ENCODE measurements at places on chromosomes 2 and 18.

- peak; percentile 47 for DNase-seq
These were observed 11.1 kb downstream of the COLEC12 start for GRCh38 chr18:489244-490023.

DNA sequence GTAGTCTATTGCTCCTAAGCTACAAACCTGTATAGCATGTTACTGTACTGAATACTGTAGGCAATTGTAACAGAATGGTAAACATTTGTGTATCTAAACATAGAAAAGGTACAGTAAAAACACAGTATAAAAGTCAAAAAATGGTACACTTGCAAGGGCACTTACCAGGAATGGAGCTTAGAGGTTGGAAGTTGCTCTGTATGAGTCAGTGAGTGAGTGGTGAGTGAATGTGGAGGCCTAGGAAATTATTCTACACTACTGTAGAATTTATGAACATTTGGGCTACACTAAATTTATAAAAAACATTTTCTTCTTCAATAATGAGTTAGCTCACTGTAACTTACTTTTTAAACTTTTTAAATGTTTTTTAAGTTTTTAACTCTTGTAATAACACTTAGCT, 19.0 kb downstream of the NABP1 start:
- DNase-seq = peak; percentile 56

DNA sequence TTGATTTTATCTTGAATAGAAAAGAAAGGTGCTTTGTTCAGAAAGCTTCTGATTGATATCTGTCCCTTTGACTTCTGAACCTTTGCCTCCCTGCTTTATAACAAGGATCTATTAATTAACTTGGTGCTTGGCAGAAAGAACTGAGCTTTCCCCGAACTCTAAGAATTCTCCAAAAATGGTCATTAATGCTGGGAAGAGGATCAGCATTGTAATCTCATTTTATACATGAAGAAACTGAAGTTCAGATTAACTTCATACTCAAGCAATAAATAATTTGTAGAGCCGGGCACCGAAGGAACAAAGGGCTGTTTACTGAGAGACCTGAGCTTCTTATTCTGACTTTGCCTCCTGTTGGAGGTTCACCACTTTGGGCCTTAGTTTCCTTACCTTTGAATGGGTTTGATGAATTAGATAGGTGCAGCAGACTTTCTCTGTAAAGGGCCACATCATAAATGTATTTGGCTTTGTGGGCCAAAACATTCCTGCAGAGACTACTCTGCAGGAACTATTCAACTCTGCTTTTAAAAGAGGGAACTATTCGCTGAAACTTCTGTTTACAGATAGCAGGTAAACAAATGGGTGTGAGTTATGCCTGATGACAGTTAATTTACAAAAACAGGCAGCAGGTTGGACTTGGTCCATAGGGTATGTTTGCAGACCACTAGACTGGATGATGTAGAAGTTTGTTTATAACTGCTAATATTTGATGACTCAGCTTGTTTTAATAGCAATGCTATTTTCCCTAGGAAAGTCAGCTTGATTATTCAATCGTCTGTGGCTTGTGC, 272.9 kb downstream of the TGIF1 start:
- DNase-seq = no peak

GRCh38 chr2:223641082-223641481, 38.9 kb upstream of the SCG2 start:
- no peak for DNase-seq

DNA sequence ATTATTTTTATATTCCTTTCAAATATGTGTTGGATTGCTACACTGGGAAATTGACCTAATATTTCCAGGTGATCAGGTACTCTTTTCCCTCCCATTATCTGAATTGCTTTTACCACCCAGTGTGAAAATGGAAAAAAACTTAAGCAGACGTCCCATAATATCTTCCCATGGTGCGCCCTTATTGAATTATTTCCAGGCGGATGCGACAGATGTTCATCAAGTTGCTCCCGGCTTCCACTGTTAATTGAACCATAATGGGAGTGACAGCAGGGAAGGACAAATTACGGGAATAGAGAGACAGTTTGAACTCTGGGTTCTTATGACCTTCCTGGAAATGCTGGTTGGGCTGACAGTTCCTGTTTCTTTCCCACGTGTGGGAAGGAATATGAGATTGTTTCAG, 93.3 kb downstream of the THSD7B start:
- DNase-seq = no peak

DNA sequence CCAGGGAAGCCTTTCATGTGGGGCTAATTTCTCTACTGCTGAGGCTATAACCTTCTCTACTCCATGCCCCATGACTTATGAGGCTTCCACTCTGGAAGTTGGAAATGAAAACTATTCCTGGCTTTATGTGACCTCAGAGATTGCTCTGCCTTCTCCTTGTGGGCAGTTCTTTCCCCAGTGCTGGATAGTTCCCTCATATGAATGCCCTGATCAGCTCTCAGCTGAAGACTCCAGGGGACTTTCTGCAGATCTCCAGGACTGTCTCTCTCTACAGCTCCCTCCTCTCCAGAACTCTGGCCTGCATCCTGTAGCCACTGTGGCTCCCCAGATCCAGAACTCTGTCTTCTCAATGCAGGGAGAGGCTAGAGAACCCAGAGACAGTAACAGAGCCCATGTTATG, 235.1 kb downstream of the SEPTIN10 start:
- no peak for DNase-seq

DNA sequence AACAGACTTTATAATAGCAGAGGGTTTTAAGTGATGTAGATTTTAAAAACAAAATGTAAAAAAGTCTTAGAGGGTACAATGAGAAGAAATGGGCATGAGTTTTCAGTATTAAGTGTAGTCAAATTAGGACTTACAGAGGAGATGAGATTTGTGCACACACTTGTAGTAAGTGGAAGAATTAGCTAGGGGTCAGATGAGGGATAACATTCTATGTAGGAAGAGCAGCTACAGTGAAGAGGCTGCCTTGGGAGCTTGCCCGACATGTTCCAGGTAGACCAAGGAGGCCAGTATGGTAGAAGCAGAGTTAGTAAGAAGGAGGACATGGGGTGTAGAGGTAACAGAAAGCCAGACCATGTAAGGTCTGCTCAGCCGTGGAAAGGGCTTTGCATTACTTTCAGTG, 189.2 kb upstream of the DSEL start:
- peak; percentile 34 for DNase-seq

GRCh38 chr2:138500592-138501424, 762 bp upstream of the SPOPL start:
- no peak for DNase-seq

DNA sequence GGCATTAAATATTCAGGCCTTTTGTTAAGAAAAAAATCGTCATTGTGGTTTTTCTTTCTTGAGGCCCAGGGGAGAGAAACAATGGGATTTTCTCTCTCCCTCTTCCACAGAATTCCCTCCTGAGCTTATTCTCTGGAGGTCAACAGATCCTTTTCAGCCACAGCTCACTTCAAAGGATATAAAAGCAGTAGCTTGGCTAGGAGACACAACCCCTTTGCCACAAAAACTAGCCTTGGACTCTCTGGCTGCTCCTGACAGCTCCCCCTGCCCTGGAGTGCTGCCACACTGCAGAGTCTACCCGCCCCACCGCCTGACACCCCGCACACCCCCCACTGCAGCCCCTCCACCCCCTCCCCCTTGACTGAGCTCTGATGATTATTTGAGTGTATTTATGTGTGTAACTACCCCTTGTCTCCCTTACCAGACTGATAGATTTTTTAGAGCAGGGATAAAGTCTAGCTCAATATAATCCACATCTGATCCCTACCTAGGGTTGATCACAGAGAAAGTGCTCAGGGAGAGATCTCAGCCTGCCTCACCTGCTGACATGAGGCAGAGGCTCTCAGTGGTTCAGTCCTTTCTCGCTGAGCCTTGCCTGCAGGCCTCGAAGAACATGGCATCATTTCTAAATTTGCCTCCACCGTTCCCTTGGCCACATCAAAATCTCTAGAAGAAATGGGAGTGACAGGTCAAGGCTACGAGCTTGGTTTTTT, 132.2 kb upstream of the SP5 start:
- no peak for DNase-seq

DNA sequence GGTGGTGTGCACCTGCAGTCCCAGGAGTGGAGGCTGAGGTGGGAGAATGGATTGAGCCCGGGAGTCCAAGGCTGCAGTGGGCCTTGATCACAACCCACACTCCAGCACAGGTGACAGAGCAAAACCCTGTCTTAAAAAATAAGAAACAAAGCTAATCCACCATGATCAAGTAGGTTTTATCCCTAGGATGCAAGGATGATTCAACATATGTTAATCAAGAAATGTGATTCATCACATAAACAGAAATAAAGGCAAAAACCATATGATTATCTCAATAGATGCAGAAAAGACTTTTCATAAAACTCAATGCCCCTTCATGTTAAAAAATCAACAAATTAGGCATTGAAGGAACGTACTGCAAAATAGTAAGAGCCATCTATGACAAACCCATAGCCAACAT, 58.1 kb downstream of the CCBE1 start:
- no peak for DNase-seq

DNA sequence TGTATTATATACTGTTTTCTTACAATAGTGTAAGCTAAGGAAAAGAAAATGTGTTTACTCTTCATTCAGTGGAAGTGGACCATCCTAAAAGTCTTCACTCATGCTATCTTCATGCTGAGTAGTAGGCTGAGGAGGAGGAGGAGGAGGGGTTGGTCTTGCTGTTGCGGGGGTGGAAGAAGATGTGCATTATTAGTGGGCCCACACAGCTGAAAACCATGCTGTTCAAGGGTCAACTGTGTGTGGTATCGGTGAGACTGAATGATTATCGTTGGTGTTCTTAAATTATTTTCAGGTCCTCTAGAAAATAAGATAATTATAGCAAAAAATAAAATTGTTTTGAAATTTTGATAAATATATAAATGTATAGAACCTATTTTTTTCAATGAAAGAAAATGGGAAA, 22.0 kb downstream of the INSIG2 start:
- DNase-seq = no peak

DNA sequence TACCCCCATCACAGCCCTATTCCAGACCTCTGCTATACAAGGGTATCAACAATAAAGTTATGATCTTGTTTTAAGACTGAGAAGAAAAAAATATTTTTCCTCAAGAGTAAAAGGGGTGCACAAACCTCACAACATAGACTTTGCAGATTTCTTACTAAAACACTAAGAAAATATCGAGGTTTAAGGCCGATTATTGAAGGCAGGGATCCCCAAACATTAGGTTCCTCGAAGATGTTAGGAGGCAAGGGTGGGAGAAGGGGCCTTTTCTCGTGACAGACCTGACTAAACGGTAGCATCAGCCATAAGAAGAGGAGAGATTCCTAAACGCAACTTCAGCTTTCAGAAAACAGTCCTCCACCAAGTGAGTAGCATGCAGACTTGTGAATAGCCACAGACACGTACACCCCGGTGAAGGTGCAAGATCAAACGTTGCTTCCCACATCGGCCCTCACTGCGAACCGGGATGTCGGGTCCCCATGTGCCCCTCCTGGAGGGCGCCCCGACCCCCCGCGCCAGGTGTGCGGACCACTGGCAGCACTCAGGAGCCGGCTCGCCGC, 678 bp downstream of the PIAS2 start:
- peak; percentile 56 for DNase-seq

GRCh38 chr18:76875390-76876325, 53.3 kb downstream of the ZNF236 start:
- peak; percentile 15 for DNase-seq

DNA sequence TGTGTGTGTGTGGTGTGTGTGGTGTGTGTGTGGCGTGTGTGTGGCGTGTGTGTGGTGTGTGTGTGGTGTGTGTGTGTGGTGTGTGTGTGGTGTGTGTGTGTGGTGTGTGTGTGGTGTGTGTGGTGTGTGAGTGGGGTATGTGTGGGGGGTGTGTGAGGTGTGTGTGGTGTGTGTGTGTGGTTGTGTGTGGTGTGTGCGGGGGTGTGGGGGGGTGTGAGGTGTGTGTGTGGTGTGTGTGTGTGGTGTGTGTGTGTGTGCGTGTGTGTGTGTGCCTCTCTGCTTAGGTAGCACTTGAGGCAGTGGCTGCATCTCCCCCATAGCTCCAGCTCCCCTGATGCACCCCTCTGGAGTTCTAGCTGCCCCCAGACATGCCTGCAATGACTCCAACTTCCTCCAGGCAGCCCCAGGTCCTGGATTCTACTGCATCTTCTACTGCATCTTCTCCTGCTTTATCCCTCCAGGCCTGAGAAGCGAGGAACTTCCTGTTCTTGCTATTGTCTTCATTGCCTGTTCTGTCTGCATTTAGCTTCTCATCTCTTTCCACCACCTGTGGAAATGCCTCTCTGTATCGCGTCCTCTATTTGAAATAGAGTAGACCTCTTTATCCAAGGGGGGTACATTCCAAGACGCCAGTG, 22.2 kb upstream of the MLPH start:
- DNase-seq = peak; percentile 7

GRCh38 chr2:238383743-238384380, 42.9 kb upstream of the ASB1 start:
- no peak for DNase-seq

- no peak for DNase-seq
These were observed 117.8 kb downstream of the DYM start for GRCh38 chr18:49342690-49343089.

DNA sequence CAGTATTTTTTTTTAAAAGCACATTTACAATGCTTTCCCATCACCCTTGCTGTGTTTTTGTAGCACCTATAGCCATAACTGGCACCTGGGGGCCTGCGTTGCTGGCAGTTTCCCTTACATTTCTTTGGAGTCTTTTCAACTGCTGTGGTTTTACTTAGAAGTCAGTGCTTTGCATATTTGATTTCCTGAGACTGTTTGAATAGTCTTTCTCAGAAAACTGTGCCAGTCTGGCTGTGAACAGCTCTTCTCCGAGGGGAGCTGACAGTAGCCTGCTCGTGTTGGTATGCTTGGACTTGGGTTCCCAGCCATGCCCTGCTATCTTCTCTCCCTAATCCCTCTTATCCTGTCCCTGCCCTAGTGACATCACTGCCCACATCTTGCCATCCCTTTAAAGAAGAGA, 81.5 kb downstream of the DPP4 start:
- DNase-seq = no peak

DNA sequence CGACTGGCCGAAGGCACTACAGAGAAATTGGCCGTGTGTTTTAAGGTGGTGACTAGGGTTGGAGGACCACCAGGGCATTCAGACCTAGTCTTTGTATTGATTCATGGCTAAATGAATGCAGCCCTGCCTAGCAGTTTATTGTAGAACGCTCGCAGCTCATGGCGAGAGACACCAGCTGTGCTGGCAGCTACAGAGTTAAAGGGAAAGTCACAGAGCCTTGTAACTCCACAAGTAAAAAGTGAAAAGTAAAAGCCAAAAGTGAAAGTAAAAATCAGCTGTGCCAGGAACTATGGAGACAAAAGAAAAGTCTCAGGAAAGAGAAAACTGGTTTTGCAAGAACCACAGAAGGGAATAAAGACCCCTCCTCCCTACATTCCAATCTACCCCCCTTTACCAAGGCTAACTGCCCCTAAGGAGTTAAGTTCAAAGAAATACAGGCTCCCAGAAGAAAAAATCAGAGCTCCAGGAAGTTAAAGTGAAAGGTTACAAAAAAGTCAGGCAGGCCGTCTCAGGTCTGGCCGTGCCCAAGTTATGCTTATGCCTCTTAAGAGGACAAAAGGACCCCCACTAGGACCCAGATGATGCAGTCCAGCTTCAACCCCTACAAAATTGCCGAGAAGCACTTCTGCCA, 46.4 kb upstream of the SELENOI start:
- DNase-seq = no peak

GRCh38 chr2:230346921-230347533, 20.0 kb downstream of the SP140L start:
- DNase-seq = no peak

GRCh38 chr2:172230889-172231401, 128.2 kb upstream of the DLX2 start:
- no peak for DNase-seq
